AG09309 (cell line): ENCODE measurements at places on chromosomes 3 and 15.
A peak's percentile ranks its signal among the peaks of the same experiment; 100 is the strongest.

- no peak for DNase-seq
Measured at GRCh38 chr3:90035643-90036042, 928.2 kb downstream of the EPHA3 start.

DNA sequence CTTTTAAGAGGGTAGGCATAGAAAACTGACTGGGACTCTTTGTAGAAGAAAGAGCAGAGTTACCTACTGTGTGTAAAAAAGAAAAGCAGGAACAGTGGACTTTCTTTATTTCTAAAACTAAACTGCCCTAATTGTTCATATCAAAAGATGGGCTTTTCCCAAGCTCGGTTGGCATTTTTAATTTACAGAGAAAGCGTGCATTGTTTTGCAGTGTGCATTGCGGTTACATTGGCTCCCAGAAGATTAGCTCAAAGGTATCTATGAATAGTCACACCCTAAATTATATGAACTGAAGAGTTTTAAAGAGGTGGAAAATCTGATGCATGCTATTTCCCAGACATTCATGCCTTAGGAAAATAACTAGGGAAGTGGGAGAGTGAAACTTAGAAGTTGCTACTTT is 36.5 kb downstream of the MITF start:
- DNase-seq, result no peak

- DNase-seq, result no peak
Measured at GRCh38 chr15:77863491-77864105, 213.9 kb downstream of the TBC1D2B start.

DNA sequence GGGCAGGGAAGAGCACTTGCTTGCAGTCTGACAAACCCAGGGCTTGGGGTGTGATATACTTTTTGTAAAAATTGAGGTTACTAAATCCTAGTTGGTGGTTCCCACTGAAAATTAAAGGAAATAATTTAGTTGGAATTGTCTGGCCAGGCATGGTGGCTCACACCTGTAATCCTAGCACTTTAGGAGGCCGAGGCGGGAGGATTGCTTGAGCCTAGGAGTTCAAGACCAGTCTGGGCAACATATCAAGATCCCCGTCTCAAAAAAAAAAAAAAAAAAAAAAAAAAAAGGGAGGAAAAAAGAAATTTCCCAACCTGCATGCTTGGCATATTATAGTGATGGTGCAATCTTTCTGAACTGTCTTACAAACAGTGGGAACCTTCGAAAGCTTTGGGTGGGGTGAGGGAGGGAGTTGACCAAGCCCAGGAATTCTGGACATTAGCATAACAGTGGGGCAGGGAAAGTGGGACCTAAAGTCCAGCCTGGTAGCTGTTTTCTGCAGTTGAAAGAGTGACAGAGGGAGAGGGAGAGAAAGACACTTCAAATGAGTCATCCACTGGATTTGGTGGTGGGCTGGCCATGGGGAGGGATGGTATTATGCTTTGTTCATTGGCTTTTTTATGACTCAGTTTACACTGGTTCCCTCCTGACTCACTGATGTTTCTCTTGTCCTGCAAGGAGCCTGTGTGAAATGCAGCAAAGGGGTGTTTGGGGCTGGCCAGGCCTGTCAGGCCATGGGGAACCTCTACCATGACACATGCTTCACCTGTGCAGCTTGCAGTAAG is 41.1 kb downstream of the LIMD1 start:
- peak; percentile 69 for DNase-seq

DNA sequence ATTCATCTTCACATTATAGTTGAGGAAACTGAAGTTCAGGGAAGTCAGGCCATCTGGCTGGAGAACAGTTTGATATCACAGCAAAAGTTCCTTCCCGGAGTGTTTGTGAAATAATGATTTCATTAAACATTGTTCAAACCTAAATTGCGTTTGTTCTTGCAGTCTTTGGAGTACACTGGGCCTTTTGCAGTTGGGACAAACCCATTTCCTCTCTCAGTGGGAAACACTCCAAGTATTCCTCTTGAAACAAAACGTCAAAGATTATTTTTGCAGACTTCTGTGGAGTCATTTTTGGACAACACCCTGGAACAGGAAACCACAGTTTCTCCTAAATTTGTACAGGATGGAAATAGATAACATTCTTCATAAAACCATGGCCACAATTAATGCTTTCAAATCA is 287.5 kb downstream of the PTPRG start:
- DNase-seq, result peak; percentile 62

DNA sequence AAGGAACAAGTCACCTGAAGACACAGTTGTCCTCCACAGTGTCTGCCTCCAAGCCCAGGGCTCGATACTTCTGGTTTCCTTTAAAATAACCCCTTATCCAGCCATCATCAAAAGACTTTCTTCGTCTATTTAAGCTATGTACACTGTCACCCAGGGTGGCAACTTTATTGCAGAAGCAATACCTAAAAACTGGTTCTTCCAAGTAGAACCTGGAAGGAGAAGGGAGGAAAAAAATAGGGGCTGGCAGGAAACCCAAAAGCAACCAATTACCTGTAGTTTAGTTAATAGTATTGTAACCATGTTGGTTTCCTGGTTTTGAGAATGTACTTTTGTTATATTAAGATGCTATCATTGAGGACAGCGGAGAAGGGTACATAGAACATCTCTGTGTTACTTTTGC is 33.7 kb downstream of the ITGB5 start:
- DNase-seq, result no peak

DNA sequence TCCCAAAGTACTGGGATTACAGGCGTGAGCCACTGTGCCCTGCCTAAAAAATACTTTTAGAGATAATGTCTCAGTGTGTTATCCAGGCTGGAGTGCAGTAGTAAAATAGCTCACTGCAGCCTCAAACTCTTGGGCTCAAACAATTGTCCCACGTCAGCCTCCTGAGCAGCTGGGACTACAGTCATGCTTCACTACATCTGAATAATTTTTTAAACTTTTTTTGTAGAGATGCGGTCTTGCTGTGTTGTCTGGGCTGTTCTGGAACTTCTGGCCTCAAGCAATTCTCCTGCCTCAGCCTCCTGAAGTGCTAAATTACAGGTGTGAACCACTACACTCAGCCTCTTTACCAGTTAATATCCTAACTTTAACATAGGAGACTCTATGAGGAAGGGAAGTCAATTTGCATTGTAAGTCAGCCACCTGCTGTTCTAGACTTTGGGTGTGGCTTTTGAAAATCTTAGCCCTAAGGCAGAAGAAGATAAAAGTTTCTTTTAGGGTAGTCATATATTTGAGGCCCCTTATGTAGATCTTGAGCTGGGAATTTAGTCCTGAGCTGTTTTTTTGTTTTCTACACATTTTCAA is 78.2 kb upstream of the RASGRP1 start:
- DNase-seq, result no peak

DNA sequence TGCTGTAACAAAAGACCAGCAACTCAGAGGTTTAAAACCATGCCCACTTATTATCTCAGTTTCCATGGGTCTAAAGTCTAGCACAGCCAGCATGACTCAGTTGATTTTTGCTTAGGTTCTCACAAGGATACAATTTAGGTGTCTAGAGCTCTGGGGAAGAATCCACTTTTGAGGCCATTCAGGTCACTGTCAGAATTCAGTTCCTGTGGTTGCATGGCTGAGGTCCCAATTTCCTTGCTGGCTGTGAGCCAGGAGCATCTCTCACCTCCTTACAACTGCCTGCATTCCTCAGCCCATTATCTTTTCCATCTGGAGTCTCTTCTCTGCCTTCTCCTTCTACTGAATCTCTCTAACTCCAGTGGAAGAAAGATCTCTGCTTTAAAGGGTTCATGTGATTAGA is 240.5 kb upstream of the CFAP20DC start:
- no peak for DNase-seq

DNA sequence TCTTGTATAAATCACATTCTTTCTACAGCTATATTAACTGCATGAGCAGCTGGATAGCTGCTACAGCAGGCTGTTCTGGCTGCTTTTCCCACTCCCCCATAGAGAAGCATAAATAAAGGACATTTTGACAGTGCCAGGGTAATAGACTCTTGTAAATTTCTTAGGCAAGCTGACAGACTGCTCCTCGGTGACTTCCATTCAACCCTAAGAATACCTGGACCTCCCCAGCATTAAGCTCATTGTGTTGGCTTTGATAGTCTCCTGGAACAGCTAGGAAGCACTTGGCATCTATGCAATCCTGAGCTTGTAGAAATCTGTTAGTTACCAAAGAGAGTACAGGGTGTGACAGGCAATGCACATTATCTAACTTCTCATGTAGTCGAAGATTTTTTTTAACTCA is 475.4 kb downstream of the AGBL1 start:
- no peak for DNase-seq

- no peak for DNase-seq
Measured at GRCh38 chr3:177823701-177824189, 626.5 kb upstream of the TBL1XR1 start.
